C1 segment of cervical spinal cord (tissue), 14 donors: ENCODE measurements at places on chromosomes 6 and 20.

GRCh38 chr6:39849764-39850163 lies 57.6 kb downstream of the DAAM2 start:
- DNase-seq = no peak

DNA sequence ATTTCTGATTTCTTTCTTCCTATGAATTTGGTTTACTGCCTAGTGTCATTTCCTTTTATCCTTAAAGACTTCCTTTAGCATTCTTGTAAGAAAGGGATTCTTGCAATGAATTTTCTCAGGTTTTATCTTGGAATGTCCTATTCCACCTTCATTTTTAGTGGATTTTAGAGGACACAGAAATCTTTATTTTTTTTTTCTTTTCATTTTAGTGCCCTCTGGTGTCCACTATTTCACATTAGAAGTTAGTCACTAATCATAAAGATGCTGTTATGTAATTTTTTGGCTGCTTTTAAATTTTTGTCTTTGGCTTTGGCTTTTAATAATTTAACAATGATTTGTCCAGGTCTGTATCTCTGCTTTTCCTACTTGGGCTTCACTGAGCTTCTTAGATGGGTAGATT lies 28.1 kb downstream of the LMBRD1 start:
- DNase-seq = no peak

DNA sequence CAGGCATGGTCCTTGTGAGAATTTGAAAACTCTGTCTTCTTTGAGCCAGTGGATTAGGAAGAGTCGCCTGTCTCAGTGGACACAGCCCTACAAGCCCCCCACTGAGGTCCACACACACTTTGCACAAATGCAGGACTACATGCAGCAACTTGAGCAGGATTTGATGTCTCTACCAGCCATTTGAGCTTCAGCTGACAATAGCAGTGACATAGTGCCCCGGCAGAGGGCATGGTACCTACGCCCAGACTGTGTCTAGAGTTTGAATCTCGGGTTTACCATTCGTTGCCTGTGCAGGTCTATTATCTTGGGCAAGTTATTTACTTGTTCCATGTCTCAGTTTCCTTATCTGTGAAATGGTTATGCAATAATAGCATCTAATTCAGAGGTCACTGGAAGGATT lies 580.1 kb downstream of the TFAP2B start:
- DNase-seq = no peak

DNA sequence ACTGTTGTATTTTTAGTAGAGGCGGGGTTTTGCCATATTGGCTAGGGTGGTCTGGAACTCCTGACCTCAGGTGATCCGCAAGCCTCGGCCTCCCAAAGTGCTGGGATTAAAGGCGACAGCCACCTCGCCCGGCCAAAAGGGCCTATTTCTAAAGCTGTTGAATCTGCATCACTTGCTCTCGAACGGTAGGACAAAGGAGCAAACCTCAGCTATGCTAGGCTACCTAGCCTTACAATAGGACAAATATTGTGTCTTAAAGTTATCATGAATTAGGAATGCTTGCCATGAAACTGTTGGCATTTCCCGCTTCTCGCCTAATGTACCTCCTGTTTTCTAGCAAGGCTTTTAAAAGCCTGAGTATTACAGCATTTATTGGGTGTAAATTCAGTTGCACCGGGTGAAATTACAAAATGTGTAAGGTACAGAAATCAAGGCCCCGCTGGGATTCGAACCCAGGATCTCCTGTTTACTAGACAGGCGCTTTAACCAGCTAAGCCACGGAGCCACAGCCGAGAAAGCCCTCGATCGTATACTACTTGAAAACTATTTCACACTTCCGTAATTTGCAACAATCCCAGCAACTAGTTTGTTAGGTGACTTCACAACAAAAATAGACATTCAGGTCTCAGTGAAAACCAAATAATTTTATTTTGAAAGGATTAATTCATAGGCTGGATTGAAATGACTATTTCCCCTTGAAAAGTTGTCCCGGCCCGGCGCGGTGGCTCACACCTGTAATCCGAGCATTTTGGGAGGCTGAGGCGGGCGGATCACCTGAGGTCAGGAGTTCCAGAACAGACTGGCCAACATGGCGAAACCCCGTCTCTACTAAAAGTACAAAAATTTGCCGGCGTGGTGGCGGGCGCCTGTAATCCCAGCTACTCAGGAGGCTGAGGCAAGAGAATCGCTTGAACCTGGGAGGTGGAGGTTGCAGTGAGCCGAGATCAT lies 211.6 kb upstream of the ZNF184 start:
- no peak for DNase-seq

DNA sequence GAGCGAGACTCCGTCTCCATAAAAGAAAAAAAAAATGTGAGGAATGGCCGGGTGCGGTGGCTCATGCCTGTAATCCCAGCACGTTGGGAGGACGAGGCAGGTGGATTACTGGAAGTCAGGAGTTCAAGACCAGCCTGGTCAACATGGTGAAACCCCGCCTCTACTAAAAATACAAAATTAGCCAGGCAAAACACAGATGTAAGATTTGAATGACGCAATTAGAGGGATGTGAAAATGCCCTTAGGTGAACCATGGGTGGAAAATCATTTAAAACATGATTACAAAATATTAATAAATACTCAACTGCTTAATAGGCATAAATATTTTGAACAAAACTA lies 20.9 kb downstream of the COL9A3 start:
- no peak for DNase-seq

GRCh38 chr6:101445527-101445926 lies 52.0 kb downstream of the GRIK2 start:
- no peak for DNase-seq

GRCh38 chr6:75024828-75025227 lies 181.0 kb downstream of the COL12A1 start:
- DNase-seq = no peak

GRCh38 chr6:11212664-11213063 lies 19.8 kb downstream of the NEDD9 start:
- no peak for DNase-seq

- DNase-seq = no peak
These were observed 14.6 kb upstream of the TAAR1 start for GRCh38 chr6:132673376-132674094.

- DNase-seq = no peak
These were observed 151.8 kb downstream of the NRN1 start for GRCh38 chr6:5854899-5855298.

DNA sequence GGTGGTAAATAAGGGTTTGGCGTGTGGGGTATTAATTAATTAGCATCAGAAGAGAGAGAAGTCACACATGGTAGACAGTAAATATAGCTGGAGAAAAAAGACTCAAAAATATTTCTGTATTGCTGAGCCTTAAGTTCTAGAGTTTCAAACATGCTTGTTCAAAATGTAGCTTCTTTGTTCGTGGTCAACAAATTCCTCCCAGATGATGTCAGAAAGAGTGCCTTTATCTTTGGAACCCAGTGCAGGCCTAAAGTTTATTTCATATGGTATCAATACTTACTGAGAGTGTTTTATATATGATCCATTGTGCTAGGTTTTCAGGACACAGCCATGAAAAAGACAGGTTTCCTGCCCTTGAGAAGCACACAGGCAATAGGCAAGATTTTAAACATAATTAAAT lies 18.3 kb downstream of the MARCKS start:
- DNase-seq = no peak

GRCh38 chr6:47145212-47145611 lies 103.1 kb upstream of the ADGRF1 start:
- DNase-seq = no peak

GRCh38 chr6:24864343-24864742 lies 65.6 kb upstream of the ARMH2 start:
- DNase-seq = no peak

- no peak for DNase-seq
These were observed 226.8 kb upstream of the TENT5A start for GRCh38 chr6:81979329-81979728.

- no peak for DNase-seq
These were observed 16.8 kb upstream of the ARFGEF2 start for GRCh38 chr20:48904566-48905296.

- no peak for DNase-seq
These were observed 12.1 kb upstream of the C20orf203 start for GRCh38 chr20:32685541-32686529.

- DNase-seq = no peak
These were observed 35.2 kb downstream of the NCR2 start for GRCh38 chr6:41370488-41371111.

DNA sequence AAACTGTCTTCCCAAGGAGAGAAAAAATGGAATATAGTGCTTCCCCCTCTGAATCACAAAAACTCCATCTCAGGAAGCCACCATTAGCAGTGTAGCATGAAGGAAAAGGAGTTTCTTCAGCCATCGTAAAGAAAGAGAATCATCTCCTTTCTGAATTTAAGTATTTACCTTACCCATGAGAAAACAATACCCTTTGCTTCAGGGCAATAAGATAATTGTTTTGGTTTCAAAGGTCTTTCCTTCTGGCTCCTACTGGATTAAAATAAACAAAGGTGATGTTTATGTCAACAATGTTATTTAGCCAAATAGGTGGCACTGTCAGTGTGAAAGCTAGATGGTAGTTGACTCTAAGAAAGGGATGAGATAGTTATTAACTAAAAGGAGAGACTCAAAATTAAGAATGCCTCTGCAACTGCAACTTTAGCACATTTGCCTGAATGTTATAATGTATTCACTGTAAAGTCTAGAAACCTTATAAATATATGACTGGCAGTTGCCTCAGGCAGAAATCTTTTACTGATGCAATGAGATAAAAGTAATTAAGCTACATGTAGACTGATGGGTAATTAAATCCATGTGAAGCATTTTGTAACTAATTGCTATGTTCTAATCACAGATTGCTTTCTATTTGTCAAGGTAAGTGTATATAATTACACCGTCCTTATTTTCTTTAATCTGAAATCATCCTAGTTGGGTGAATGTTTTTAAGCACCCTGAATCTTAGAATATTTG lies 399.0 kb downstream of the CDKAL1 start:
- DNase-seq = no peak

DNA sequence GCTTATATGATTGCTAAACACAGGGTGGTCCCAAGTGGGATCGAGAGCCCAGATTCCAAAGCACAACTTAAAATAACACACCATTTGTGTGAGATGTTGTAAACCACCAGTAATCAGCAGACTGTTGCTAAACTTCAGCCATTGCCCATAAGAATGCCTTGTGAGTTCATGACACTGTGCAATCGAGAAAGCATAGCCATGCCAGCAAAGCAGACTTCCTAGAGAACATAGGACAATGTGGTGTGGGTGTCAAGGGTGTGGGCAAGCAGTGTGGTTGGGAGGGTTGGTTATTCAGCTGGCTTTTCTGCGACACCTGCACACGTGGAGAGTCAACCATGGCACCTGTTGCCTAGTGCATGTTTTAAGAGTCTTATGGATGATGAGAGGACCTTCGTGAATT lies 16.1 kb upstream of the CALHM6 start:
- no peak for DNase-seq

GRCh38 chr6:8170245-8170644 lies 67.9 kb upstream of the EEF1E1 start:
- no peak for DNase-seq

DNA sequence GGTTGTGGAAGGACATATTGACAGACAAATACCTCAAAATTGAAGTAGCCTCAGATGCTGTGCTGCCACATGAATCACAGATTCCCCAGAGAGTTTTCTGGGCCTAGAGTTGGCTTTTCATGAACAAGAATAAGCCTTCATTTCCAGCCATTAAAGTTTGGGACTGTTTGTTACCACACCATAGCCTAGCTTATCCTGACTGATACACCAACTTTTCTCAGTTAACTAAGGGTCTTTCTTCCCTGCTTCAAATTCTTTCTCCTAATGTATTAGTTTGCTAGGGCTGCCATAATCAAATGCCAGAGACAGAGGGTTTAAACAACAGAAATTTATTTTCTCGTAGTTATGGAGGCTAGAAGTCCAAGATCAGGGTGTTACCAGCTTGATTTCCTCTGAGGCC lies 237.4 kb upstream of the ZFP64 start:
- no peak for DNase-seq

DNA sequence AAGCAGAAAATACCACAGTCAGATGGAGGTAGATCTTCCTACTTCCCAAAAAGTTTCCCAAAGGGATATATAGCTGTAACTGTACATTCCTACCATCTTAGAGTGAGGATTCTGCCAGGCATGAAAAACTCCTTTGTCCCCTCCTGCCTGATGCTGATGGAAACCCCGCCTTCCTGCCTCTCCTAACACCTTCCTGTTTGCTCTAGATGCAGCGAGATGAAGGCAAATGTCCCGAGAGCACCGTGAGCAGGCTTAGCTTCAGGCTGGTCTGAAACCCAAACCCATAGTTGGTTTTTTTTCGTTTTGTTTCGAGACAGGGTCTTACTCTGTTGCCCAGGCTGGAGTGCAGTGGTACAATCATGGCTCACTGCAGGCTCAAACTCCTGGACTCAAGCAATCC lies 55.6 kb downstream of the MYB start:
- DNase-seq = no peak

DNA sequence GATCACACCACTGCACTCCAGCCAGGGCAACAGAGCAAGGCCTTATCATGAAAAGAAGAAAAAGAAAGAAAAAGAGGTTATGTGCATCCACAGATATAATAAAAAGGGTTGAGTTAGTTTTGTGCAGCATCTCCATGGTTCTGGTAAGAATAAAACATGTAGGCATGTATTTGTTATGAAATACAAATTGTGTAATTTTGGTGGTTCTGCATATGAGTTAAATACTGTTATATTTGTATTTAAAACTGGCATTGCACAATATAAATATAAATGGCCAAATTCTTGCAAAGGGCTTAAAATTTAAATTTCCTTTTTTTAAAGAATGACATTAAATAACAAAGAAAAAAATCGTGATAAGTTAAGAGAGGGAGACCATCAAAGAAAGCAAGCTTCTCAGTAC lies 159.1 kb upstream of the PREP start:
- DNase-seq = no peak

GRCh38 chr6:83615025-83615999 lies 93.6 kb downstream of the SNAP91 start:
- no peak for DNase-seq

DNA sequence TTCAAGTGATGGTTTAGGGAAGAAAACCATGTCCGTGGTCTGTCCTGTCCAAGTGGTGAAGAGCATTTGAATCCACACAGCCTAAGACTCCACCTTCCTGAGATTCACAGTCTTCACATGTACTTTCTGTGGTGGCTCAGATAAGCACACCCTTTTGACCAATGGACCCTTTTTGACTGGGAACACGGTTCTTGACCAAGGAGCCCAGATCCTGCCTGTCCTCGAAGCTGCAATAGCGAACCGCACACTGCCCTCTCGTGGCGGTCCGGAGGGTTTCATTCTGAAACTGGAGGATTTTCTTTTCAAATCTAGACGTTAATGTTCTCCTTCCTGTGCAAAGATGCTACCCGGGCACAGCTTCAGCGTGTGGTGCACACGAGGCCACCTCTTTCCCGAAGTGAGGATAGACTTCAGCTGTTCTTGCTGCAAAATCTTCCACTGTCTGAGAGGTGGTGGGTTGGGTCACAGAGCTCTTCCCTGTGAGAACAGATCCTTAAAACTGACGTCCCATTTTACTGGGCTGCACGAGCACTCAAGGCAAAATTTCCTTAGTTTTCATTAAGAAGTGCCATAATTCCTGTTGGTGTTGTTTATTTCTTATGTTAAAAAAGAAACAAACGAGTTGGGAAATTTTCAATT lies 90.5 kb downstream of the SYNJ2 start:
- peak; percentile 55 for DNase-seq
